ENCODE measurements at places on chromosomes 2 and 18.

DNA sequence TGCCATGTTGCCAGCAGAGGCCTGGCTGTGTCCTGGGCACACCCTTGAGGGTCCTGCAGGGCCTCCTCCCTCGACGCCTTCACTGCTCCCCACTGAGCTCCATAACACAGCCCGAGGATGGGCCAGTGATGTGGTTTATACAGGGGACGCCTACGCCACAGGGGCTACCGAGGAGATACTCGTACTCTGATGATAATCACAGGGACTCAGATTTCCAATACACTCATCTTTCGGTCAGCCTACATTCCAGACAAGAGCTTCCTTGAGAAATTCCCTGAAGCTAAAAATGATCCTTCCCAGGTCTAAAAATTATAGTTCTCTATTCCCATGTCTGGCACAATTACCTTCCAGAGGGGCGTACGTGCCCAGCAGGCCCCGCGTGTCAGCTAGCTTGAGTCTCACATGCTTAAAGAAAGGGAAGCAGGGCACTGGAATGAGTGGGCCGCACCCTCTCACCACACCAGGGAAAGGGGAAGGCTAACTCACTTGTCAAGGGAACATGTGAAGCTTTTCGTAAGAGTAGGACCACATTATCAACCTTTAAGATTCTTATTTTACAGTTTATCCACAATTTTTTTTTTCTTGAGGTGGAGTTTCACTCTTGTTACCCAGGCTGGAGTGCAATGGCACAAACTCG lies 159.5 kb upstream of the NDUFV2 start:
- no peak for DNase-seq

DNA sequence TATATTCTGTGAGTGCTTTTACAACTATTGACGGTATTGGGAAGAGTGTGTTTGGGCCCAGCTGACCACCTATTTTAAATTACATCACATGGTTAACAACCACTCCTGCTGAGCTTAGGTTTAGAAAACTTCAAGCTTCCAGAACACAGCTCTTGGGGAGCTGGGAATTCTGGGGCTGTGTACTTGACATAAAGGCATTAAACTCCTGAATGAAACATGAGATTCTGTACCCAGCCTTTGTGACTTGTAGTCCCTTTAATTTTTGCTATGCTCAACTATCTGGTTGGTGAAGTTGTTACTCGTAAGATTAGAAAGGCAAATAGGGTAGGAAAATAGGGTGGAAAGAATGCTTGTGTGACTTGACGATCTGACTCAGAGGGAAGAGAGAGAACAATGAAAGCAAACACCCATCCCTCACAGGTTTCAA lies 66.9 kb downstream of the LTBP1 start:
- DNase-seq, result no peak

GRCh38 chr2:197477797-197478196 lies 21.8 kb downstream of the HSPD1 start:
- DNase-seq, result no peak

DNA sequence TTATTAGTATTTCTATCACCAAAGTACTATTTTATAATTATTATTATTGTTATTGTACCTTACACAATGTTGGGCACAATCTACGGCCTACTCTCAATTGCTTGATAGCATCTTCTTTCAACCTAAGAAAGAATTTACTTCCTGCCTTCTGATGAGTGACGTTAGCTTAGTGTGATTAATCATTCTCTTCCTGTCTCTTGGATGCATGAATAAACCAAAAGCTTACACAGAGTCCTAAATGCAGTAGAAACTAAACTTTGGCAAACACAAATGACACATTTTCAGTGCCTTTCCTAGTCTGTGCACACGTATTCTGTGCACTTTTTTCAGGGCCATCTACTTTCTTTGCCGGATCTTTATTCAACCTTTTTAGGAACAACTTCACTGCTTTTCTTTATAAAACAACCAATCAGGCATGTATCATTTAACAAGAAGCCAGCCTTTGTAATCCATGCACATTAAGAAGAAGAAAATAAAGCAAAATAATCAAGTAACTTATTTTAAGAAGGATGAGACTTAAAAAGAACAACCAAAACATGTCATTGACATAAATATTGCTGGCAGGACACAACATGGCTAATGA lies 19.1 kb downstream of the TRAK2 start:
- DNase-seq, result no peak

DNA sequence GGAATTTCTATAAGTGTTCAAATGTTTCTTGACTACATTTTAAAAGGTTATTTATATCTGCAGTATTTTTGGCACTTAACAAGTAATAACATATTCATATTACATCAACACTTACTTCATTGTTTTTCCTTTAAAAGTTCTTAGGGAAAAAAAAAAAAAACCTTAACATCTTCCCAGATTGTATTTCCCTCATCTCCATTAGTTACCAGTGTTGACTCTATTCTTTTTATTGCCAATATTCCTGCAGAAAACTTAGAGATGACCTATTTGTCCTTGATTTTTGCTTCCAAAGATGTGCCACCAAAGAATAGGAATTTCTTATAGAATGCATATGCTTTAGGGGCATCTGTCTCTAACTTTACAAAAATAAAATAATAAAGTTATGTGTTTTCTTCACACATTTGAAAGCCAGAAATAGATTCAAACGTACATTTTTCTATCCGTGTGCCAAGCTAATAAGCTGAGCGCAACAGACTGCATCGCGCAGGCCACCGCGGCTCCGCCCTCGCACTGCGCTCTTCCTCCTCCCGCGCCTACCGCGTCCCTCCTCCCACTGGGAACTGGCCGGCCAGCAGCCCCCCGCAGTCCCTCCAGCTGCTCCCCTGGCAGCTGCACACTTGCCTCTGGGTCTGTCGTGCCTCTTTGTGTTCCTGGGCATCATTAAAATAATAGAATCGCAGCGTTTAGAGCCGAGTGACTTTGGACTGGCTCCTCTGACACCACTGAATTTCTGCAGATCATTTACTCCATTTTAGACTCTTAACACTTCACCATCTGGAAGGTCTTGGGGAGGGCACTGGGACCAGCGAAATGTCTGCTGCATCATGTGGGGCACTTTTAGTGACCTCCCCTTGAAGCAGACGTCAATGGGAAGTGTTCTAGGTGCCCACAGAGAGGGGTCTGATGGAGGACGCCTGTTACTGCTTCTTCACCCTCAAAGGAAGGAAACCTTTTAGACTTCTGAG lies 21.2 kb upstream of the NAB1 start:
- DNase-seq, result peak; percentile 33

- DNase-seq, result no peak
Measured at GRCh38 chr2:309148-309953, 21.5 kb upstream of the ALKAL2 start.

GRCh38 chr2:109455731-109456691 lies 157.8 kb downstream of the SEPTIN10 start:
- no peak for DNase-seq

DNA sequence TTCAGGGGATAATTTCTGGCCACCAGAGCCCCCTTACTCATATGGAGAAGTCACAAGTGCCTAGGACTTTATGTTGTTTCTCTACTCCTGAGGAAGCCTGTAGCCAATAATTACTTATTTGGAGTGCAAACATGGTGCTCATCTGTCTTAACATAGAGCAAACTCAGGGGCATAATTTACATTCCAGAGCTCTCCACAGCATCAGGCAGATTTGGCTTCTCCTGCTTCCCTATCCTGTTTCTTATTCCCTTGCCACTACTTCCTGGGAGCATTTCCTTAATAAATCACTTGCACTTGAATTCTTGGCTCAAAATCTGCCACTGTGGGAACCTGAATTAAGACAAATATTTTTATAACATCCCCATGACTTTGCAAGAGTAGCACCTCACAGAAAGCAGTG lies 960.9 kb downstream of the SOCS6 start:
- no peak for DNase-seq

- no peak for DNase-seq
Measured at GRCh38 chr2:224940618-224941017, 101.7 kb downstream of the DOCK10 start.

GRCh38 chr18:79598633-79599175 lies 80.9 kb upstream of the CTDP1 start:
- DNase-seq, result no peak

DNA sequence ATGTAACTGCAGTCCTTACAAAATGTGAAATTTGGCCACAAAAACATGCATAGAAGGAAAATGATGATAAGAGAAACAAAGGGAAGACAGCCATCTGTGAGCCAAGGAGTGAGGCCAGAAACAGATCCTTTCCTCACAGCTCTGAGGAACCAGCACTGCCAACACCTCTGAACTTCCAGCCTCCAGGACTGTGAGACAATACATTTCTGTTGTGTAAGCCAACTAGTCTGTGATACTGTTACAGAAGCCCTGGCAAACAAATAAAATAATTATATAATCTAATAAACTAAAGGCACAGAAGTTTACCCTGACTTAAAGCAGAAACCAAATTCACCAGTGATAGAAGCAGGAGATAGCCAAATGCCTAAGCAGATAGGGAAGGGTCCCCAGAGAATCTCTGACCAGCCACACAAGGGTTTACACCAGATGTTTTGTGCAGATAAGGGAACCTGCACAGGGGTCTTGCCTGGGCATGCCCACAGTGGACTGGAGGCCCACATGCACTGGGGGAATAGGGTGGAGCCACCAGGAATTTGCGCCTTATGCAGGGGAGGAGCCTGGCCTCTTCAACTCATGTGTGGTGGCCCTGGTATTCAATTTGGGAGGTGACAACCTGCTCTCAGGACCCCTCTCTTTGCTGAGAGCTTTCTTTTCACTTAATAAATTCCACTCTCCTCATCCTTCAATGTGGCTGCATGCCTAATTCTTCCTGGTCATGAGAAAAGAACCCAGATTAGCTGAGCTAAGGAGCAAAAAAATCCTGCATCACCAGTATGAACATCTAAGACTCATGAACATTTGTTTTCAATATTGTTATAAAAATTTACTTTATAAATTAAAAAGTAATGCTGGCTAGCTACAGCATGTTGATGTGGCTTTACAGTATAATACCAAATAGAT lies 3.8 kb upstream of the GCC2 start:
- DNase-seq, result no peak

GRCh38 chr2:53896864-53897263 lies 37.1 kb upstream of the GPR75 start:
- no peak for DNase-seq

GRCh38 chr2:231047274-231047922 lies 9.3 kb upstream of the PSMD1 start:
- no peak for DNase-seq

GRCh38 chr2:25257032-25257552 lies 84.6 kb downstream of the DNMT3A start:
- DNase-seq, result no peak

DNA sequence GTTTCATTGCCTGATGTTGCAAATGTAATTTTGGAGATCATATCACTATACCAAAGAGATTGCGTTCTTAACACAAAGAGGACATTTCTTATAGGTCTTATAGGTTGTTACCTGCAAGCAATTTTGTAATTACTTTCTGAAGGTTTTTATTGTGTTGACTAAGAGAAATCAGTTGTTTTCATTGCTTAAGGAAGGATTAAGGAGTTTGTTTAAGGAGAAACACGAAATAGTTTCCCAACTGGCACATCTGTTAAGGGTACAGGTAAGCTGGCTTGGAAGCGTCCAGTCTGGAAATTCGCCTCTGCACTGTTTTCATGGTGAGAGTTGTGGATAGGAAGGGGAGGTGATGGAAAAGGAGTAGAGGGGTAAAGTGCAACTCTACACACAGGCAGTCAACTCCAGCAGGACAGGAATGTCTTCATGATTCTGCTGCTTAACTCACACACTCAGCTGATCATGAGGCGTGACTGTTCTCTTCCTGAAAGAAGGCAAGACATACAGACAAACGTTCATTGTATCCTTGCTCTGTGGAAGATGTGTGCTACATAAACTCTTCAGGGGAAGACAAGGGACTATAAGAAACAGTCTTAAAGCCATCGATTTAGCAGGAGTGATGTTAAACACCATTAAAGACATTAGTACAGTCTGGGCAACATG lies 61.4 kb upstream of the ACSL3 start:
- no peak for DNase-seq

GRCh38 chr2:61792355-61792890 lies 61.4 kb downstream of the FAM161A start:
- no peak for DNase-seq

- DNase-seq, result peak; percentile 8
Measured at GRCh38 chr2:24721470-24721869, 71.7 kb downstream of the PTRHD1 start.

DNA sequence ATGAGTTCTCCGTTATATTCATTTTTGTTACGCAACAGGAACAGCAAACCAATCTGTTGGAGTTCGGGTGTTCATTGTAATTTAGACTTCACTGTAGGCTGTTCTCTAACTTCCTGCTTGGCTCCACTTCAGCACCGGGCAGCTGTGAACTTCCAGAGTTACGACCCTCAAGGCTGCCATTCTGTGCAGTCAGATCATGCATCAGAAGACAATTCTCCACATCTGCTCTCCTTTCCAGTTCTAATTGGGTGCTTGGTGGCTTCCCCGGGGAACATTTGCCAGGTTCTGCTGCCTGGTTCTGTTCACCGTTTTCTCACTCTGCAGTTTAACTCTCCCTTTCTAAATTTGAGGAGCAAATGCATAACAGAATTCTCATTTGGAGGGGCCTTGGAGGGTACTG lies 237.7 kb downstream of the NYAP2 start:
- no peak for DNase-seq

- no peak for DNase-seq
Measured at GRCh38 chr2:529424-529823, 147.8 kb downstream of the TMEM18 start.

DNA sequence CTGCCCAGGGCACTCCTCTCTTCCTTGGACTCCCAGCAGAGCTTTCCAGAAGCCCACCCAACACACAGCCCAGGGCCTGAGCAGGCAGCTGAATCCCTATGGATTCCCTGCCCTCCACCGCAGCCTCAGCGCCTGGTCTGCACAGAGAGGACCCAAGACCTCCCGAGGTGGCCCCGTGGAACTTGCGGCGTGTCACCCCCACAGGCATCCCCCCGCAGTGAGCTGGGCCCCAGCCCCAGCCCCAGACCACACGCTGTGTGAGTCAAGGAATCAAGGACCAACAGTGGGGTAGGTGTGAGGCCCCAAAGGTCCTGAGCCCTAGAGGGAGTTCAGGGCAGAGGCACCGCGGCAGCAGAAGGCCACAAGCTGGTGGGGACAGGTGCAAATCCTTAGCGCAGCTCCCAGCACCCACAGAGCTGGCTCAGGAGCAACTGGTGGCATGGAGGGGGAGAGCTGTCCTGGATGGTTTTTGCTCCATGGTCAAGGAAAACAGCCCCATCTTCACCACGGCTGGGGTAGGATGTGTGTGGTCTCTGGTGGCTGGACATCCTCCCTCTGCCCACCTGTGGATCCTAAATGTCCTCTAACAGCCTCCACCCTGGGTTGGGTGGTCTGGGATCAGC lies 8.5 kb downstream of the HS6ST1 start:
- DNase-seq, result no peak

DNA sequence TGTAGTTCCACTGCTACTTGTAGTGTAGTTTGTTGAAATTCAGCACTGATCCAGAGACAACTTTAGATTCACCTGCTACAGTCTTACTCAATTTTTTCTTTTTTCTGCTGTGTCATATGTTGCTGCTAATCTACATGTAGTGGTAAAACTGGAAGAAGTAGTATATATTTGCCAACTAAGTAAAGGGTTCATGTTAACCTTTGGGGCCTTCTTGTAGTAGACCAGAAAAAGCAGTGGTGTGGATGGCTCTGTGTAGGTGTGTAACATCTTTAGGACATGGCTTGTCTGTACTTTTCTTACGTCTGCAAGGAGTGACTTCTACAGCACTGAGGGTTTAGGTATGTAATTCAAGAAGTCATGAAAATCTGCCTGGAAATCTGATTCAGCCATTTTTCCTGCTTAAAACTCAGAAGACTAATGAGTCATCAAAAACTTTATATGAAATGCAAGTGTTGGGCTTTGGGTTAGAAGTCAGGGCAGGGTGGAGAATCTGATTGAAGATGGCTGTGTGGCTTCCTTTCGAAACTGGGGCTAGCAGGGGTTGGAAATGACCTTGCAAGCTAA lies 8.4 kb downstream of the PTPRM start:
- DNase-seq, result no peak

All from activated naive CD8-positive, alpha-beta T cell treated with anti-CD3 and anti-CD28 coated beads for 36 hours (primary cell).